ENCODE measurements at places on chromosomes 3 and 15. TPM values are rescaled to one million over a fixed set of nuclear protein-coding genes. Genes with fewer than 3 reads are reported as not detected.

DNA sequence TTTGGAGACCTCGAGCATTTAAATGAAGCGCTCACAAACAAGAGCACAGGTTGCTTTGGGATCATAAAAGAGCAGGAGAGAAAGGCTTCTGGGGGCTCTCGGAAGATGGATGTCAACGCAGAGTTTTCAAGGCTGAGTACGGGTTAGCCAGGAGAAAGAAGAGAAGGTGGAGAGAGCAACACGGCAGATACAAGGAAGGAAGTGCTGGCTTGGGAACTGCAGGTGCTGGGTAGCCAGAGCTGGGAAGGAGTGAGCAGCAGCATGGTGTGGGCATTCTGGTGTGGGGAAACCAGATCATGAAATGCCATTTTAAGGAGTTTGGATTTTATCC is 580 bp upstream of the RUBCN start:
- DNase-seq = no peak

GRCh38 chr15:79136434-79137046 is 46.0 kb upstream of the RASGRF1 start:
- DNase-seq = no peak

- no peak for DNase-seq
Observed at GRCh38 chr15:46207341-46207740, 572.5 kb downstream of the SQOR start.

DNA sequence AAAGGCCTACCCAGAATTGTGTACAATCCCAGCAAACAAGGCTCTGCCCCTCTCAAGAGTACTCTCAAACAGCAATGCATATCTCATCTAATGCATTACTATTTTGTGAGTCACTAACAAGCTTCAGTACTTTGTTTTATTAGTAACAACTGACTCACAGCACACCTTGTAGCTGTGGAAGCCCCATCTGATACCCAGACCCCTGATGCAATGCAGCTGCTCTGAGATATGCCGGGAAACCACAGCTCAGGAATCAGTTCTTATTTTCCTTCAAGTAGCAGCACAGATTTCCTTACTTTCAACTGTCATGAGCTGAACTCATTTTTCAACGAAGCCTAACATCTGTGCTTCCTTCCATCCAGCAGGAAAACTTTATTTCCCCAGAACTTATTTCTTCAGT is 37.8 kb downstream of the CCNL1 start:
- DNase-seq = no peak

- DNase-seq = no peak
Observed at GRCh38 chr3:131535131-131535530, 32.4 kb upstream of the MRPL3 start.

DNA sequence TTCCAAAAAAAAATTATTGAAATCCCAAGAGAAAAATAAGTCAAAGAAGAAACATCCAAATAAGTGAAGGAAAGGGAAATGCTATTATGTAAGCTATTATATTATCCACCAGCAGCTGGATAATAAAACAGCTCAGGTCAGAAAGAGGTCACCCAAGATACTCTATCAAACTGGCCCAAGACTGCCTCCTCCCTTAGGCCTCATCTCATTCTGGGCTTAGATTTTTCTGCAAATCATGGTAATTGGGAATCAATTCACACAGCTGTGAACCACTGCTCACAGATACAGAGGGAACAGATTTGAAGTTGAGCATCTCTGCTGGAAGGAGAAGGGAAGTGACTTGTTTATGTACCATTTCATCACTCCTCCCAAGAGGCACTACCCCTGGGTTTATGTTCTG is 294.6 kb upstream of the DPPA4 start:
- no peak for DNase-seq

- DNase-seq = no peak
Observed at GRCh38 chr15:34155859-34156258, 54.0 kb downstream of the PGBD4 start.

- no peak for DNase-seq
Observed at GRCh38 chr15:61528581-61528910, 299.4 kb upstream of the RORA start.

DNA sequence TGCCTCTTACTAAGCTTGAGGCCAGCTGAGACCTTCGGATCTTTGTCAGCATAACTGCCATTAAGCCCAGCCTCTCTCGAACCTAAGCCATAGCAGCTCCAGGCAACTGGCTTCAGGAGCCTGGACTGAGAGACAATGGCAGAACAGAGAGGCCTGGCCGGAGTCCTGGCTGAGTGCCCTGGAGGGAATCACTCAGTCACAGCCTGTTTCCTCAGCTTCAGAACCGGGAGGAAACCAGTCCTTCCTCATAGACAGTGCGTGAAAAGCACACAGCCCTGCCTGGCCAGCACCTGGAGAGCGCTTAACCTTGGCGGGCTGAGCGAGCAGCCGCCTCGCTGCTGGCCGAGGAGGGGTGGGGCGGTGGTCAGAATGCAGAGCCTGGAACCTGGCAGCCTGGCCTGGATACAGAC is 21.6 kb downstream of the RNU5B-1 start:
- DNase-seq = no peak

GRCh38 chr15:96011136-96011535 is 319.4 kb upstream of the NR2F2 start:
- DNase-seq = no peak

DNA sequence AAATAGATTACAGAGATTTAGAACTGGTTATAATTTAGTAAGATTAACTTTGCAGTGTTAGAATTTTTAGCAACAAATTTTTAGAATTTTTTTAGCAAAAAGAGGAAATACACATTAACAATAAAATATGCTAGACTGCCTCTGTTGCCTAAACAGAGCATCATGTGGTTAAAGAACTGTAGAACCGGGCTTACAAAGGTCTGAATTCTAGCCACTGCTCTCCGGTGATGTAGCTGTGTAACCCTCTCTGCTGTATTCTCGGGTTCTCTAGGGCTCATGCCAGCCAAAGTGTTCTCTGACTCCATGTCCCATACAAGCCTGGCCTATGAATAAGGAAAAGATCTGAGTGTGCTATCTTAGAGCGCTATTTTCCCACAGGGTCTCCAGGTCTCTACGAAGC is 2.9 kb upstream of the P2RY12 start:
- DNase-seq = no peak

DNA sequence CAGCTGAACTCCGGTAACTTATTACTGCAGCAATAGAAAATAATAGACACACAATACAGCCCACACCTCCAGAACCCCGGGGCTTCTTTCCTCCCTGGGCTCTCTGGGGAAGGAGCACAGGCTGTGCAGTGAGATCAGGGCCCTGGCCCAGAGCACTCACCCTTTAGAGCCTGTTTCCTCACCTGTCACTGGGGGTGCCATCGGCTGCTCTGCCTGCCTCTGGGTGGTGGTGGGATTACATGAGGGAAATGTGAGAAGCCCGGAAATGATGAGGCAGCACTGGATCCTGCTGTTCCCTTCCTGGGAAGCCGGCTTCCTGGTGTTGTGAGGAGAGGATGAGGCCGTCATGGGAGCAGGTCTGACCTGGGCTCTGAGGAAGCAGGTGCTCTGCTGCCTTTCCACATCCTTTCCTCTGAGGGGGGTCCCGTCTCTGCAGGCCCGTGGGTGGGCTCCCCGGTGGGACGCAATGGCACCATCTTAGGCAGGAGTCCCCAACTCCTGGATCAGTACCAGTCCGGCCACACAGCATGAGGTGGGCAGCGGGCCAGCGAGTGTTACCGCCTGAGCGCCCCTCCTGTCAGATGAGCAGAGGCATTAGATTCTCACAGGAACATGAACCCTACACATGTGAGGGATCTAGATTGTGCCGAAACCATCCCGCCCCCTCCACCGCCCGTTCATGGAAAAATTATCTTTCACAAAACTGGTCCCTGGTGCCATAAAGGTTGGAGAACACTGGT is 220.9 kb upstream of the CTDSPL start:
- DNase-seq = no peak

GRCh38 chr3:160196511-160197104 is 28.6 kb upstream of the C3orf80 start:
- DNase-seq = peak; percentile 28

DNA sequence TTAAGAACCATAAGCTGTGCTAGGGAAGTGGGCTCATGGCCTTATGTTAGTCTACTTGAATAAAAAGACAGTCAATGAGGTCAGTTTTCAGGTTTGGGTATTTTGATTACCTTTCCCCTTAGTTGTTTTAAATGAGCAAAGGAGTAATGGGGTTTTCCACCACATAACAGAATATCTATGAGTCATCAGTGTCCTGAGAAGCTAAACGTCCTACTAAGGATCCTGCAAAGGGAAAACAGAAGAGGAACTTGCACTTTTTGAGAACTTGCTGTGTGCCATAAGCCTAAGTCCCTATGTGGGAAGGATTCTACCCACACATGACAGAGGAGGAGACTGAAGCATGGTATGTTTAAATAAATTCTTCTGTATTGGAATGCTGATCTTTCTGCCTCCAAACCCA is 292.8 kb upstream of the TMC3 start:
- no peak for DNase-seq

GRCh38 chr3:192091831-192092230 is 630.9 kb downstream of the PYDC2 start:
- no peak for DNase-seq

GRCh38 chr3:128873244-128874022 is 6.0 kb upstream of the ACAD9 start:
- DNase-seq = no peak

- peak; percentile 82 for DNase-seq
Observed at GRCh38 chr15:67863442-67863987, 23.7 kb upstream of the RNU6-1 start.

GRCh38 chr3:146313746-146314111 is 62.8 kb upstream of the PLSCR4 start:
- no peak for DNase-seq

GRCh38 chr15:77499087-77499760 is 78.5 kb downstream of the HMG20A start:
- DNase-seq = no peak

DNA sequence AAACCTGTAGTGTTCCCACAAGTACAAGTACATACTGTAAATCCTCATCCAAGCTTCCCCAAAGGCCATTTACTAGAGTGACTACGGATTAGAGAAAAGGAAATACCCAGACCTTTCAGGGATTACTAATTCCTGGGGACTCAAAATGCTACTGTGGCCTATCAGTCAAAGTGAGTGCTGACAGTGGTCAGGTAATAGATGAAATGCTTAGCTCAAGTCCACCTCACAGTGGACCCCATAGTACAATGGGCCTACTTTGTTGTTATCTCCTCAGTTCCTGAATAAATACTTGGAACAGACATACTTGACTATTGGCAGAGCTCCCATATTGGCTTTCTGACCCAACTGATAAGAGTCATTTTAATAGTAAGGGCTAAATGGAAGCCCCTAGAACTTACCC is 61.6 kb downstream of the MAP4 start:
- DNase-seq = no peak

- DNase-seq = no peak
Observed at GRCh38 chr3:80734483-80734882, 966.7 kb upstream of the ROBO1 start.

- DNase-seq = no peak
Observed at GRCh38 chr3:152236716-152237115, 32.0 kb upstream of the MBNL1 start.

GRCh38 chr15:90819390-90819789 is 49.0 kb upstream of the FURIN start:
- DNase-seq = no peak

DNA sequence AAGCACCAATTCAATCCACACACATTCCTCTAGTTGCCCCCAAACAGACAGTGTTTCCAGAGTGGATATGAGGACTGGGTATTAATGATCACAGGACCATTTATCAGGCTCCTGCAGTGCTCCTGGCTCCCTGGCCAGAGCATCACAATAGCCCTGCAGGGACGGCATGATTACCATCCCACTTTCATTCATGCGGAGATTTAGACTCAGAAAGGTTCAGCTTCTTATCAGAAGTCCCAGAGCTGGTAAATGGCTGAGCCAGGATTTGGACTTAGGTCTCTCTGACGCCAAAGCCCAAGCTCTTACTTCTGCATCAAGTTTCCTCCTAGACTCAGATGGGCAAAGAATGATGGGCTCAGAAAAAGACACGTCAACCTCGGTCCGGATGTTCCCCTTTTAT is 2.9 kb upstream of the EPHB3 start:
- no peak for DNase-seq

- no peak for DNase-seq
Observed at GRCh38 chr3:105564546-105565288, 198.0 kb downstream of the ALCAM start.

KLHDC8B gene
- 28.3 TPM for polyA plus RNA-seq

GOLGA8J gene
- polyA plus RNA-seq = not detected

TCF12 gene
- polyA plus RNA-seq = 10.5 TPM

CTXN2 gene
- not detected for polyA plus RNA-seq

DGKG gene
- 10.4 TPM for polyA plus RNA-seq

ARHGEF3 gene
- polyA plus RNA-seq = 6.2 TPM

CNTN3 gene
- 0.03 TPM for polyA plus RNA-seq

TMEM43 gene
- polyA plus RNA-seq = 79.0 TPM

MFN1 gene
- polyA plus RNA-seq = 34.5 TPM

PLXND1 gene
- polyA plus RNA-seq = 20.7 TPM

MB21D2 gene
- polyA plus RNA-seq = 0.61 TPM

CYP1A2 gene
- not detected for polyA plus RNA-seq

FGD5 gene
- 3.8 TPM for polyA plus RNA-seq

CLDN16 gene
- polyA plus RNA-seq = not detected

GPD1L gene
- polyA plus RNA-seq = 28.2 TPM

SLC2A2 gene
- 0.05 TPM for polyA plus RNA-seq
